ENCODE measurements at places on chromosomes 11 and 22.
A peak's percentile ranks its signal among the peaks of the same experiment; 100 is the strongest.

GRCh38 chr11:75667831-75668450 lies 897 bp downstream of the MAP6 start:
- DNase-seq: no peak

DNA sequence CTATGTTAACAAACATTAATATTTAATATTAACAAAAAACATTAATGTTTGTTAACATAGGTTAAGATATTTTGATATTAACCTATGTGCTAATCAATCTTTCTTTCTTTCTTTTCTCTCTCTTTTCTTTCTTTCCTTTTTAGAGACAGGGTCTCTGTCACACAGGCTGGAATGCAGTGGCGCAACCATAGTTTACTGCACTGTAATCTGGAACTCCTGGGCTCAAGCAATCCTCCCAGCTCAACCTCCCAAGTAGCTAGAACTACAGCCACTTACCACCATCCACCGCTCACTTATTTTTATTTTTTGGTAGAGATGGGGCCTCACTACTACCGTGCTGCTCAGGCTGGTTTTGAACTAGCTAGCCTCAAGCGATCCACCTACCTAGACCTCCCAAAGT lies 13.2 kb downstream of the SIK3 start:
- no peak for DNase-seq

- no peak for DNase-seq
Observed at GRCh38 chr11:48170241-48171233, 46.1 kb upstream of the OR4B1 start.

GRCh38 chr11:46367244-46367915 lies 14.1 kb upstream of the MDK start:
- DNase-seq: peak; percentile 34

- no peak for DNase-seq
Observed at GRCh38 chr11:76371170-76371569, 9.8 kb downstream of the THAP12 start.

- no peak for DNase-seq
Observed at GRCh38 chr11:130215531-130216220, 56.1 kb downstream of the ST14 start.

GRCh38 chr22:26002456-26002855 lies 166.8 kb upstream of the SEZ6L start:
- DNase-seq: no peak

DNA sequence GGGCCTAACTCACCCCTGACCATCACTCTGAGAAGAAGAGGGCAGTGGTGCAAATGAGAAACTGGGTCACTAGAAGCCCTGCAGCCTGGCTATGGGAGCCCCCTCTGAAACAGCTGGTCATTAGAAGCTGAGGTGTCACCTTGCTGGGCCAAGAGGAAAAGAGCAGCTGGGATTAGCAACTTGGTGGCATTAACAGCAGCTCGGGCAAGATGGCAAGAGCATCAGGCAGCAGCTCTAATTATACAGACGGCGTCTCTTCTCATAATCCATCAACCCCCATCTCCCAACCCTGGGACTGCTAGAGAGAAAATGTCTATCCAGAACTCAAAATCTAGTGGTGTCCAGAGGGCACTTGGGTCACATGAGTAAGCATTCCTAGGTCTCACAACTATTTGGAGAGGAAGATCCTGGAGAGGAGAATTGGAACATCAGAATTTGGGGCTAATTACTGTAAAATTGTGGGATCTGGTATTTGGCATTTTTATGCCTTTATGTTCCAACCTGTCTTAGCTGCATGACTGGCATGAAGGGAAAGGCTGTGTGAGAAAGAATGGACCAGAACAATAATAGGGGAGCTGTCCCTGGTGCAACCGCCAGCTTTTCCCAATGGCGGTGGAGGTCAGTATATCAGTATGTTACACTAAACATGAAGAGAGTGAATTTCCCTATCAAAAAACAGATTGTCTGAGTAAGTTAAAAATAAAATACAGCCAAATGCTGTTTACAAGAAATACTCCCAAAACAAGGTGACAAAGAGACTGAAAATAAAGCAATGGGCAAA lies 7.6 kb upstream of the LMO1 start:
- no peak for DNase-seq

Data from activated naive CD4-positive, alpha-beta T cell (primary cell).